ENCODE measurements at places on chromosomes 6 and 20.
A peak's percentile ranks its signal among the peaks of the same experiment; 100 is the strongest.

- no peak for DNase-seq
Measured at GRCh38 chr6:108564178-108564577, 3.5 kb downstream of the FOXO3 start.

DNA sequence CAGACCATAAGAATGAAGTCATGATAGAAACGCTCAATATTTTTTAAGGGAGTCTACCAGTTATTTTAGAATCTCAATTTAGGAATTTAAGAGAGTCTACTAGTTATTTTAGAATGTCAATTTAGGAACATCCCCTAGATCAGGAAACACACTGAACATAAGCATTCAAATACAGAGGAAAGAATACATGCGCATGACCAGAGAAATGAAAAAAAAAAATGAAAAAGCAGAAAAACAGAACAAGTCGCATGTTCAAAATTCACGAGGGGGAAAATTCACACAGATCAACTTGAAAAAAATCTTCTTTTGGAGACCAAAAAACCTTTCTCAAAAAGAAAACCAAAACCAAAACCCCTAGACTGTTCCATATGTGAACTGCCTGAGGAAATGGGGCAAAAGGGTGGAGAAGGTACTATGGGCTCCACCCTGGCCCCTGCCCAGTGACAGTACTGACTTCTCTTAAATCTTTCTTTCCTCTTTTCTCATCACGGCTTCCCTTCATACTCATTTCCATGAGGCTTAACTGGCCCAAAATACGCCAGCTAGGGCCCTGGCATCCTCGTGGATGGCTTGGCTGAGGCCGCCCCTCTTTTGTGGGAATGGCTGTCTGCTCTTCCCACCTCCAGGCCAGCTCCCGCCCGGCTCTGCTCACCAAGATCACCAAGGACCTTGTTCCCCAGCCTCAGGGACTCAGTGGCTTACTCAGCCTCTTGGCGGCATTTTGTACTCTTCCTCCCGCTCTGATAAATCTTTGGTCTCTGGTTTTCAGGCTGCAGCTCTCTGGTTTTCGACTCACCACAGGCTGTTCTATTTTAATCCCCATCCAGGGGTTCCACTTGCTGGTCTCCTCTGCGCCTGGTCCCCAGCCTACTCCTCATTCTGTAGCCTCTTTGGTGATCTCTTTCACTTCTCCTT, 11.2 kb downstream of the ZBTB2 start:
- no peak for DNase-seq

DNA sequence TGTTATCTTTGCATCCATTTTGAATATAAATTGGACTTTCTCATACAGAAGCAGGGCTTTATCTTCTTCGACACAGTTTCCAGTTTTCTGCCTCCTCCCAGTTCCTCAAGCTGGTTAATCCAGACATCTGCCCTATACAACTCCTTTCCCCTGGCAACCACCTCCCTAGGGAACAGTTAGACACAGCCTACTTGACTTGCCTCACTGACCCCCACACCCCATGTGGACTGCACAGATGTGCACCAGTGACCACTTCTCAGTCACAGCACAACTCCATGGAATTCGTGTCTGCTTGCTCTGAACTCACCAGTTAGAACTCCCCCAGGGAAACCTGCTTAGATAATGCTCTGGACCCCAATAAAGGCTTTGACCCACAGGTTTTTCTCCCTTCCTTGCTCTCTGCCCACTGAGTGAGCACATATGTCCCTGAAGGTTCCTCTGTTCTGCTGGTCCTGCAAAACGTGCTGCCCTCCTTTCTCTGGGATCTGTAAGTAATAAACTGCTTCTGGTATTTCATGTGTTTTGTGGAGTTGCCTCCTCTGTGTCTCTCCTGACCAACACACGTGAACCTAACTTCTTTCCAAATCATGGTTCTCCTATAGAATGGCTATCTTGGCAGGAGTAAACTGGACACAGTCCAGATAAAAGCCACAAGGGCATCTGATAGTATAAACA, 351.2 kb downstream of the CD83 start:
- no peak for DNase-seq

DNA sequence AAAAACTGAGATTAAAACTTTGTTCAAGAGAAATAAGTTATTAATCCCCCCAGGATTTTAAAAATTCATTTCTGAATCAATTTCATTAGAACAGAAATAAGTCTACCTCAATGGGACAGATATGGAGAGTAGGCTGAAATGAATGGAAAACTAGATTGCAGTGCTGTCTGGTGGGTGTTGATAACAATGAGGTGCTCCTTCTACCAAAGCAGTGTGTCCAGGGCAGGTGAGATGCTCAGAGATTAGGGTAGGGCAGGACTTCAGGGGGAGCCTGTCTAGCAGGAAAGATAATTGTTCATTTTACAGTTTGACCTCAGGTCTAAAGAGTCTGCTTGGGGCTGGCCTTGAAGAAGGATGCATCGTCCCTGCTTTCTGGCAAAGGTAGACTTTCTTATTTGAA, 38.0 kb upstream of the MYLIP start:
- no peak for DNase-seq

DNA sequence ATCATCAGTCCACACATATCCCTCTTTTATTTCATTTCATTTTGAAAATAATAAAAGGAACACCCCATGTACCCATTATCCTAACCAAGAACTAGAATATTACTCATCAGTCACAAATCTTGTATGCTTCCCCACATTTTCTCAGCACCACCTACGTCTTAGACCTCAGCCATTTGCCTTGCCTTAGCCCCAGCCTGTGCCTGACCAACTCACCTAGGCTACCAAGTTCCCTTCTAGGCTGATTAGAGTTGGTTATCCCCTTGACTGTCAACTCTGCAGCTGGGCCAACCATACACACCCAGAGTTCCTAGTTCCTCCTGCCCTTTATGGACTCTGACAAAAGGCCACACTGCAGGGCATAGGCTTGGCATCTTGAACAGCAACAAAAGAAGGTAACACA, 33.4 kb upstream of the IPCEF1 start:
- no peak for DNase-seq

DNA sequence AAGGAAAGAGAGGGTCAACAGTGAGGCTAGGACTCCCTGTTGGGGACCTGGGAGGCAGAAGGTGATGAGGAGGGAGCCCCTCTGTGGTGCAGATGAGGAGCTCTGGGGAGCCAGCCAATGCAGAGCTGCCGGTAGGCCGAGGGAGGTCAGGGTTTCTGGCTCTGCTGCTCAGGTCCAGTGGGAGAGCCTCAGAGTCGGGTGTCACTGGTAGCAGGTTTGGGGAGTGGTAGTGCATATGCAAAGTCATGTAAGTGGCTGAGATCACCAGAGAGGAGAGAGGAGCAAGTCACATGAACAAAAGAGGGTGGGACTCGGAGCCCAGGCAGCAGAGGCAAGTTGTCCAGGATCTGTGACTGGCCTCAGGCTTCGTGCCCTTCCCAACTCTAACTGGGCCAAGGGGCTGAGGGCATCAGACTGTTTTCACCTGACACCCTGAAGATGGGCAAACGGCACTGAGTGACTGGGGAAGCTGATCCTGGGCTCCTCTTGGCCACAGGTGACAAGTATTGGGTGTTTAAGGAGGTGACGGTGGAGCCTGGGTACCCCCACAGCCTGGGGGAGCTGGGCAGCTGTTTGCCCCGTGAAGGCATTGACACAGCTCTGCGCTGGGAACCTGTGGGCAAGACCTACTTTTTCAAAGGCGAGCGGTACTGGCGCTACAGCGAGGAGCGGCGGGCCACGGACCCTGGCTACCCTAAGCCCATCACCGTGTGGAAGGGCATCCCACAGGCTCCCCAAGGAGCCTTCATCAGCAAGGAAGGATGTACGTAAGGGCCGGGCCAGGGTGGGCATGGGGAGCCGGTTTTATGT, 6.6 kb downstream of the MMP24OS start:
- DNase-seq: no peak

DNA sequence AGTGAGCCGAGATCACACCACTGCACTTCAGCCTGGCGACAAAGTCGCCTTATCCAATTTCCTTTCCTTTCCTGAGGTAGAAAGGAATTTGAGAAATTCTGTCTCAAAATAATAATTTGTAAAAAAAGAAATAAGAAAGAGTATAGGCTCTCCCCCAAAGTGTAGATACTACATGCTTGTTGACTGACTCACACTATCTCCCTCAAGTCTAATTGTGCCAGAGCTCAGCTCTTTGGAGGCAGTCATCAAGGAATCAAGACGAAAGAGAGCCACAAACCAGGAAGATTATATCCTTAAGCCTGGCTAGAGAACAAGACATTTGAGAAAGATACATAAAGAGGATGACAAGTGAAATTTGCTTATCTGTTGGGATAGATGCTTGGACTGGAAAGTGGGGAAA, 3.7 kb upstream of the FKBPL start:
- no peak for DNase-seq

GRCh38 chr20:40286975-40287531, 402.0 kb downstream of the MAFB start:
- no peak for DNase-seq

DNA sequence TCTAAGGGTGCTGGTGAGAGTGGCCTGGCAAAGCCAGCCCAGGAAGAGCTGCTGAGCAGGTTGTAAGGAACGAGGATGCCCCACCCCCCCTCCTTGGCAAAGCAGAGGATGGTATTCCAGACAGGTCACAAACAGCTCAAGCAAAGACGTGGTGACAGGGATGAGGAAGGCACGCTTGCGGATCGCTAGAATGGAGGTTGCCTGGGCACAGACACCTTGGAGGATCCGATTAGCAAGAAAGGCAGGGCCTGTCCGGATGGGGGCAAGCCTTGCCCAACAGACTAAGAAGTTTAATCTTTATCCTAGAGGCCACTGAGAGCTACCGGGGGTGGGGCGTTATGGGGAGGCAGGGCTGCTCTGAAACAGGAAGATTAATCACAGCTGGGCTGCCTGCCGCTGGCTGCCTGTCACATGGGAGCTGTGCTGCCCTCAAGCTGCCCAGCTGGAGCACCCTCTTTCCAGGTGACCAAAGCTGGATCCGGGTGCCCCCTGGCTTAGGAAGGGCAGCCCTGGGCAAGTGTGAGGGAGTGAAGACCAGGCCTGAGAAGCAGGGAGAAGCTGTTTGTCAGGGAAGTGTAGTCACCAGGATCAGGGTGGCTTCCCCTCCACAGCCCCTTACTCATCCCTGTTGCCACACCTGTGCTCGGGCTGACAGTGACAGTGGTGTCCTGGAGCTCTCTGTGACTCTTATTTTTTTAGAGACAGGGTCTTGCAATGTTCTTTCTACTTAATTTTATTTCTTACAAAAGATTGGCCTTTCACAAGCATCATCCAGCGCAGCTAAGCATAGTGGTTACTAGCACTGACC, 9.1 kb upstream of the MAPK13 start:
- DNase-seq: peak; percentile 38

DNA sequence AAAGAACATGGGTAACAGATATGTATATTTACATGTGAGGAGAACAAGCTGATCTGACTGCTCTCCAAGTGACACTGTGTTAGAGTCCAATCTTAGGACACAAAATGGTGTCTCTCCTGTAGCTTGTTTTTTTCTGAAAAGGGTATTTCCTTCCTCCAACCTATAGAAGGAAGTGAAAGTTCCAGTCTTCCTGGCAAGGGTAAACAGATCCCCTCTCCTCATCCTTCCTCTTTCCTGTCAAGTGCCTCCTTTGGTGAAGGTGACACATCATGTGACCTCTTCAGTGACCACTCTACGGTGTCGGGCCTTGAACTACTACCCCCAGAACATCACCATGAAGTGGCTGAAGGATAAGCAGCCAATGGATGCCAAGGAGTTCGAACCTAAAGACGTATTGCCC, 5.2 kb downstream of the HFE start:
- no peak for DNase-seq

- no peak for DNase-seq
Measured at GRCh38 chr6:47479874-47480273, 2.3 kb downstream of the CD2AP start.

DNA sequence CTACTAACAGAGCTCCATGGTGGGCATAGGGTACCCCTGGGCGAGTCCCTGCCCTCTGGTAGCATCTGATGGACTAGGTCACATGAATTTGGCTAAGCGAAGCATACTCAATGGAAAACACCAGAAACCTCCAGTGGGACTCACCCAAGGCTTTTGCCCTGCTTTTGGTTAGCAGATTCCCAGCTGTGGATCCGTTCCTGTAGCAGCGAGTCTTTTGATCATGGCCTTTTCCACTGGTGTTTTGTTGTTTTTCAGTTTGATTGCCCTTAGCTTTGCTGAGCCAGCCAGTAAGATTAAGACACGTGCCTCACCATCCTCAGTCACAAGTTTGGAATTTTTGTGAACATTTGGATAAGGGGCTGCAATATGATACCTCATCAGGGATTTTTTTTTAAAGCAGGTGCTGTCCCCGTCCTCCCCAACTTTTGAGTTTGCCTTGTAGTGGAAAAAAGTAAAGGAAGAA, 8.0 kb downstream of the TNFAIP3 start:
- DNase-seq: no peak

- no peak for DNase-seq
Measured at GRCh38 chr6:17881085-17881858, 106.2 kb downstream of the KIF13A start.

DNA sequence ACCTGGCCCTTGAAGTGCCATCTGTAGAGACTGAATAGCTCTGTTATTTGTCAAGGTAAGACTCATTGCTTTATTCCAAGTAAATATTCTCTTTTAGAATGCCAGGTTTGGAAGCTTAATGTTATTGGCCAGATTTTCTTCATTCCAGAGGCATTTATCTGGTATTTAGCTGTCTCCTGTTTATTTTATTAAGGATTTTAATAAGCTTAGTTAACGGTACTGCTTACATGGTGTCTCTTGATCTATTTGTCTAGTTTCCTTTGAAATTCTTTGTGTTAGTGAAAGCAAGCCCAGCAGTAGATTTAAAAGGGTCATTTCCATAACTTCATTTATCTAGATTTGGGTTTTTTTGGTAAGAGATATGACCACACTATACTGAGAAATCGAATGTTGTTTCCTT, 7.7 kb downstream of the RALY start:
- DNase-seq: no peak

- no peak for DNase-seq
Measured at GRCh38 chr6:149136273-149136912, 181.1 kb upstream of the TAB2 start.

GRCh38 chr6:4401408-4402368, 266.3 kb upstream of the ECI2 start:
- DNase-seq: no peak

DNA sequence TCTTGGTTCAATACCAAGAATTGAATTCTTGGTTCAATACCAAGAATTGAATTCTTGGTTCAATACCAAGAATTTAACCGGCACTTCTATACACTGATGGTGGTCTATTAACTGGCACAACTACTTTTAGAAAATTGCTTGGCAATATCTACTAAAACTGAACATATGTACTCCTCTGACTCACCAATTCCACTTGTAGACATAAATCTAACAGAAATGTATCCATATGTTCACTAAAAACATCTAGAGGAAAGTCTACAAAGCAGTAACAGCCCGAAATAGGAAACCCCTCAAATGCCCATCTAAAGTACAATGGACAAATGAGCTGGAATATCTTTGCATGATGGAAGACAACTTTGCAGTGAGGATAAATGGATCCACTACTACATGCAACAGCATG, 71.9 kb downstream of the KIF16B start:
- DNase-seq: no peak
